Right atrium auricular region (tissue), 2 donors: ENCODE measurements at places on chromosomes 4 and X. TPM values are rescaled to one million over a fixed set of nuclear protein-coding genes. Genes with fewer than 3 reads are reported as not detected.

DNA sequence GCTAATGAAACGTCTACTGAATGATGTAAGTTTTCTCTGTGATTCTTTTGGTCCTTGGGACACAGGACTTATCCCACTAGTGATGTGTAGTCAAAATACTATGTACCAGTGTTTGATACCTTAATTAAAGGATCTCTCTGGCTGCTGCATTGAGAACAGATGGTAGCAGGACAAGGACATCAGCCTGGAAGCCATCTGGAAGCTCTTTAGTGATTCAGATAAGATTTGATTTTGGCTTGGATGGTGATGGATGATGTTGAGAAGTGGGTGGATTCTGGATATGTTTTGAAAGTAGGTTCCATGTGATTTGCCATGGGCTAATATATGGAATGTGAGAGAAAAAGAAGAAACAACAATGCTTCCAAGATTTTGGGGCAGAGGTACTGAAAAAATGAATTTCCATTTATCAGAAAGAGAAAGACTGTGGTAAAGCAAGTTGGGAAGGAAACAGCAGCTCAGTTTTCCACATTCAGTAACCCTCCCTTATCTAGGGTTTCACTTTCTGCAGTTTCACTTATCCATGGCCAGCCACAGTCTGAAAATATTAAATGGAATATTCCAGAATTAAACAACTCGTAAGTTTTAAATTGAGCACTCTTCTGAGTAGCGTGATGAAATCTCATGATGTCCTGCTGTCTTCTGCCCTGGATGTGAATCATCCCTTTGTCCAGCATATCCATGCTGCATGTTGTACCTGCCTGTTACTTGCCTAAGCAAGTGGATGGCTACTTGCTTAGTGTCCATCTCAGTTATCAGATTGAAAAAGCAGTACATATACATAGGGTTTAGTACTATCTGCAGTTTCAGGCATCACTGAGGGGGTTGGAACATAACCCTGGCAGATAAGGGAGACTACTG, 15.6 kb downstream of the CD38 start:
- H3K4me1 ChIP-seq: no peaks in the 10 kb centered on the region
- no peak overlapping the region for H3K4me3 ChIP-seq
- H3K27ac ChIP-seq: peak overlapping the region; percentile 8
- no peaks in the 10 kb centered on the region for H3K27me3 ChIP-seq

DNA sequence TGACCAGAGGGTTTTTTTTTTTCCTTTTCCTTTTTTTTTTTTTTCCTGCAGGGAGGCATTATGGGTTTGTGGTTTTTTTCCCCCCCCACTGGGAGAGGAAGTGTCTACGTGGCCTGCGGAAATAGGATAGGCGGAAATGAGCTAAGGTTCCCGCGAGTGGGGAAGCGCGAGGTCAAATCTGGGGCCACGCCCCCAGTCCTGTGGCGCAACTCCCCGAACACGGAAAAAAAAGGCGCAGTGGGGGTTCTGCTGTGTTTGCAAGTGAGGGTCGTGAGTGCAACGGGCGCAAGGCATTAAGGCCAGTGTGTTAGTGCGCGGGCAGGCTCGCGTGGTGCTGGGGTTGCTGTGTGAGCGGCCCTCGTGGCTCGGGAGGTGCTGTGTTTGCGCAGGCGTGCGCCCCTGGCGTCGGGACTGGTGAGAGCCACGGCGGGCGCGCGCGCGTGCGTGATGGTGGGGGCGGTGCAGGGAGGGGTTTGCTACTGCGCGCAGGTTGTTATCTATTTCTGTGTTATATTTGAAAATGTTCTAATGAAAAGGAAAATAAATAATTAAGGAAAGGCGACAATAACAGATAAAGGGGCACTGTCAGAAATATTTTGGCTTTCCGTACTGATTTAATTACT, 685 bp upstream of the MORF4L2 start:
- peaks cover 13% of the 10 kb centered on the region for H3K4me1 ChIP-seq
- no peaks in the 10 kb centered on the region for H3K27me3 ChIP-seq
- H3K4me3 ChIP-seq: peak overlapping the region; percentile 51
- peak; percentile 86 for DNase-seq
- H3K36me3 ChIP-seq: peaks cover 19% of the 10 kb centered on the region

- no peaks in the 10 kb centered on the region for H3K27me3 ChIP-seq
- H3K4me1 ChIP-seq: no peaks in the 10 kb centered on the region
- H3K4me3 ChIP-seq: no peak overlapping the region
- no peak for DNase-seq
These were observed 67.5 kb upstream of the CXCL13 start for GRCh38 chr4:77538144-77538543.

- no peaks in the 10 kb centered on the region for H3K4me1 ChIP-seq
- H3K27me3 ChIP-seq: no peaks in the 10 kb centered on the region
- DNase-seq: no peak
- H3K4me3 ChIP-seq: no peak overlapping the region
- no peak overlapping the region for H3K27ac ChIP-seq
- H3K36me3 ChIP-seq: no peaks in the 10 kb centered on the region
These were observed 41.8 kb upstream of the CLDN24 start for GRCh38 chr4:183364025-183364424.

- DNase-seq: peak; percentile 87
- no peak overlapping the region for H3K27ac ChIP-seq
- H3K36me3 ChIP-seq: no peaks in the 10 kb centered on the region
- peaks cover 23% of the 10 kb centered on the region for H3K4me1 ChIP-seq
These were observed 355.1 kb downstream of the HS3ST1 start for GRCh38 chr4:11073621-11074051.

GRCh38 chr4:8128100-8128856, 30.3 kb downstream of the ABLIM2 start:
- H3K4me3 ChIP-seq: no peak overlapping the region
- no peak for DNase-seq
- no peaks in the 10 kb centered on the region for H3K36me3 ChIP-seq
- H3K27ac ChIP-seq: no peak overlapping the region
- no peaks in the 10 kb centered on the region for H3K27me3 ChIP-seq
- no peaks in the 10 kb centered on the region for H3K4me1 ChIP-seq

DNA sequence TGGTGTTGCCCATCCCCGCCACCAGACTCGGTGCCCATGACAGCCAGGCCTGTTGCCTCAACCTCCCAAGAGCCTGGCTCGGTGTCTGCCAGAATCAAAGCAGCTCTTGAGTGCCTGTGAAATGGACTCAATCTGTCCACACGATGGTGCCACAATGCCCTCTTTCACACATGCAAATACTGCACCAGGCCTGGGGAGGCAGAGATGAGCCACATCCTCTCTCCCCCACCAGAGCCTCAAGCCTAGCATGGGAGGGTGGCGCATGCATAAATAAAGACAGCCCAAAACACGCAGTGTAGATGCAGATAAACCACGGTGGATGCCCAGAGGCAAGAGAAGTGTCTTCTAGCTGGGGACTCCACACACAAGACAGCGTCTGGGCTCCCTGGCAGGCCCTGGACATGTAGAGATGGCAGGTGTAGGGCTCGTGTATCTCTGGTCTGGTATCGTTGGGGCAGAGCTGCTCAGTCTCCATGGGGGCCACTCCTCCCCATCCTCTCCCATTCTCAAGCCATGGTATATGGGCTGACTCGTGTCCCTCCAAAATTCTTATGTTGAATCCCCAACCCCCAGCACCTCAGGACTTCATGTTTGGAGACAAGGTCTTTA, 65.6 kb downstream of the JAKMIP1 start:
- DNase-seq: no peak
- H3K4me1 ChIP-seq: no peaks in the 10 kb centered on the region
- H3K4me3 ChIP-seq: no peak overlapping the region
- no peak overlapping the region for H3K27ac ChIP-seq

DNA sequence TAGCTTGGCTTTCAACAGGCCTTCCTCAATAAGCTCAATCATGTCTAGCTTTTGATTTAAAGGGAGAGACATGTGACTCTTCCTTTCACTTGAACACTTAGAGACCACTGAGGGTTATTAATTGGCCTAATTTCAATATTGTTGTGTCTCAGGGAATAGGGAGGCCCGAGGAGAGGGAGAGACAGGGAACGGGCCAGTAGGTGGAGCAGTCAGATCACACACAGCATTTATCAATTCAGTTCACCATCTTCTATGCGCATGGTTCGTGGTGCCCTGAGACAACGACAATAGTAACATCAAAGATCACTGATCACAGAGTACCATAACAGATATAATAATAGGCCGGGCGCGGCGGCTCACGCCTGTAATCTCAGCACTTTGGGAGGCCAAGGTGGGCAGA, 17.8 kb downstream of the ZNF81 start:
- no peak overlapping the region for H3K27ac ChIP-seq
- H3K4me1 ChIP-seq: no peaks in the 10 kb centered on the region
- H3K36me3 ChIP-seq: no peaks in the 10 kb centered on the region
- DNase-seq: no peak
- H3K27me3 ChIP-seq: no peaks in the 10 kb centered on the region
- no peak overlapping the region for H3K4me3 ChIP-seq

DNA sequence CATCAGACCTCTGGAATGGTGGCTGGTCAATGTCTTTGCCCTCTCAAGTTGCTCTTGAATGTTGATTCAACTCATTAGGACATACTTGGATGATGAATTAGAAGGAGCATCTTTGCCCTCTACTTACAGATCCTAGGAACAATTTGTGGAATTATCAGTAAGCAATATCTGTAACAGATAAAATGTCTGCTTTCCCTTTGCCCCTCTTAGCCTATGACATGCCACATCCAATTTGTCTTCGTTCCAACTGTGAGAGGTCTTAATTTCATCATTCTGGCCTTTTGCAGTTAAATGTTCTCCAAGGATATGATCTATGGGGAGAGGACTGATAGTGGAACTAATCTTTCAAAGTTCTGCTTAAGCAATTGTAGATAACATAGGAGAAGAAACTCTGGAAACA, 148.3 kb downstream of the PDE5A start:
- H3K4me3 ChIP-seq: no peak overlapping the region
- no peak for DNase-seq
- H3K27me3 ChIP-seq: no peaks in the 10 kb centered on the region
- no peak overlapping the region for H3K27ac ChIP-seq

Gene HDX
- 3.0 TPM for total RNA-seq

Gene USP17L27
- not detected for total RNA-seq

Gene OPN1MW
- total RNA-seq: not detected

Gene CCDC110
- 1.7 TPM for total RNA-seq

Gene TMSB15A
- not detected for total RNA-seq
